ENCODE measurements at places on chromosomes 3 and 15. TPM values are rescaled to one million over a fixed set of nuclear protein-coding genes. Genes with fewer than 3 reads are reported as not detected.
A peak's percentile ranks its signal among the peaks of the same experiment; 100 is the strongest.

Gene UBE2E2
- 40.6 TPM for total RNA-seq

Gene DUOXA2
- not detected for total RNA-seq

Gene ZDHHC23
- 1.6 TPM for total RNA-seq

Gene CCR2
- not detected for total RNA-seq

Gene WDR53
- total RNA-seq: 7.8 TPM

Gene SLC25A26
- total RNA-seq: 12.7 TPM

Gene TMC3
- not detected for total RNA-seq

Gene IDH3A
- total RNA-seq: 40.2 TPM

Gene ADAMTS7
- total RNA-seq: 181 TPM

Gene FHIT
- 15.2 TPM for total RNA-seq

Gene LRRC31
- not detected for total RNA-seq

DNA sequence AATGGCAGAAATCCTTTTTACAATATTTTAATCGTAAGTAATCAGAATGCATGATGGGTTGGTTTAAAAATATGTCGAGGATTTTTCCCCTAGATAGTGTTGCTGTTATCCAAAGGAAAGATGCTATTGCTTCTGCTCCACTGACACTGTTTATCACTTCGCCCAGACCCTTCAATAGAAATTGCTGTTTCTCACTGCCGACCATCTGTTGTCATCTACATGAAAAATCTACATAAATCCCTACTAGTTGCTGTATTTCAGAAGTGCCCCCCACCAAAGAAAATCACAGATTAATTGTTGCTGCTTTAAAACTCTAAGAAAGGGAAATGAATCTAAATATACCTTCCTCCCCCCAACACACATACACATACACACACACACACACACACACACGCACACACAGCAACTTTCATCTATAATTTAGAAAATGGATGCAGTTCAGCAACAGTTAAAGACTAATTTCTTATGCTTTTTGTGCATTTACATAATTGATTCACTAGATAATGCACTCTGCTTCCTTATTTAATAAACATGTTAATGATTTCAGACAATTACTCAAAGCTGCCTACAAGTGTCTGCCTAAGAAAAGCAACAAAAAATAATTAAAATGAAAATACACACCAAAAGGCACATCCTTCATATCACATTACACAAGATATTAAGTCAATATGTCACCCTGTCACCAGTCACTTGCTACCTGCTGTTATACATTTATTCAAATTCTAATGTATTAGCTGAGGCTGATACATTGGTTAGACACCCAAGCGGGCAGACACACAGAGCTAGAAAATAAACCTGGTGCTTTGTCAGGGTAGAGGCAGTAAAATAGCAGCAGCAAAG, 82.8 kb downstream of the RORA start:
- no peak for DNase-seq
- no peaks in the 10 kb centered on the region for H3K36me3 ChIP-seq
- H3K4me3 ChIP-seq: peak overlapping the region; percentile 75
- peak overlapping the region; percentile 90 for H3K27ac ChIP-seq
- H3K4me1 ChIP-seq: peaks cover 35% of the 10 kb centered on the region
- peaks cover 4% of the 10 kb centered on the region for H3K27me3 ChIP-seq

- H3K27ac ChIP-seq: no peak overlapping the region
- no peak overlapping the region for H3K4me3 ChIP-seq
- no peaks in the 10 kb centered on the region for H3K36me3 ChIP-seq
- no peaks in the 10 kb centered on the region for H3K27me3 ChIP-seq
Measured at GRCh38 chr15:35302334-35302733, 217.2 kb upstream of the NANOGP8 start.

GRCh38 chr15:63615935-63616334, 18.7 kb downstream of the FBXL22 start:
- peaks cover 11% of the 10 kb centered on the region for H3K36me3 ChIP-seq
- peaks cover 17% of the 10 kb centered on the region for H3K4me1 ChIP-seq
- no peak overlapping the region for H3K4me3 ChIP-seq
- H3K27me3 ChIP-seq: peaks cover 2% of the 10 kb centered on the region

DNA sequence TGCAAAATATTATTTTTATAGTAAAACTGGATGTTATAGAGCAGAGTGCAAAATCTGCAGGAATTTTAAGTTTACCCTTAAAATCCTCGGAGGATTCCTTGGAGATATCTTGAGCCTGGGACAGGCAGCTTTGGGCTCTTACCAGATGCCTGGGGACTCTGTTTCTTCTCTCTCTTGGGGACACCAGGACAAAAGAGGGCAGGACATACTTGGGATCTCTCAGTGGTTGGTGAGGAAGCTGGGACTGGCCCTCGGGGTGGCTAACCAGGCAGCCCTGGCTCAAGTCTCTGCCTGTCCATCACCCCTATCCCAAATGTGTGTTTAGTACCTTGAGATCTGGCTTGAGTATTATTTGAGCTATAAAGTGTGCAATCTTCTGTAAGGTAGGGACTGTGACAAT, 38.6 kb downstream of the TKT start:
- no peaks in the 10 kb centered on the region for H3K36me3 ChIP-seq
- DNase-seq: no peak
- H3K27me3 ChIP-seq: no peaks in the 10 kb centered on the region

GRCh38 chr3:54321520-54321919, 199.2 kb downstream of the CACNA2D3 start:
- DNase-seq: no peak
- no peak overlapping the region for H3K4me3 ChIP-seq
- H3K4me1 ChIP-seq: peaks cover 7% of the 10 kb centered on the region
- no peak overlapping the region for H3K27ac ChIP-seq

DNA sequence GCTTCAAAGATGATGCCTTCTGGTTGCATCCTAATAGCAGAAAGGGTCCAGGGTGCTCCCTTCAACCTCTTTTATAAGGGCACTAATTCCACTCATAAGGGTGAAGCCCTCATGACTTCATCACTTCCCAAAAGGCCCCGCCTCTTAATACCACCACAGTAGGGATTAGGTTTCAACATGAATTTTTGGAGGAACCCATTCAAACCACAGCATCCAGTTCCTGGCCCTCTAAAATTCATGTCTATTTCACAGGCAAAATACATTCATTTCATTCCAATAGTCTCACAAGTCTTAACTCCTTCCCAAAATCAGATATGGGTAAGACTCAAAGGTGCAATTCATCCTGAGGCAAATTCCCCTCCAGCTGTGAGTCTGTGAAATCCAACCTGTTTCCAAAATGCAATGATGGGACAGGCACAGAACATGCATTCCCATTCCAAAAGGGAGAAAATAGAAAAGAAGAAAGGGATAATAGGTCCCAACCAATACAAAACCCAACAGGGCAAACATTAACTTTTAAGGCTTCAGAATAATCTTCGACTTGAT, 124.0 kb downstream of the ATP1B3 start:
- H3K27me3 ChIP-seq: no peaks in the 10 kb centered on the region
- H3K4me3 ChIP-seq: no peak overlapping the region
- no peak overlapping the region for H3K27ac ChIP-seq
- H3K36me3 ChIP-seq: no peaks in the 10 kb centered on the region

DNA sequence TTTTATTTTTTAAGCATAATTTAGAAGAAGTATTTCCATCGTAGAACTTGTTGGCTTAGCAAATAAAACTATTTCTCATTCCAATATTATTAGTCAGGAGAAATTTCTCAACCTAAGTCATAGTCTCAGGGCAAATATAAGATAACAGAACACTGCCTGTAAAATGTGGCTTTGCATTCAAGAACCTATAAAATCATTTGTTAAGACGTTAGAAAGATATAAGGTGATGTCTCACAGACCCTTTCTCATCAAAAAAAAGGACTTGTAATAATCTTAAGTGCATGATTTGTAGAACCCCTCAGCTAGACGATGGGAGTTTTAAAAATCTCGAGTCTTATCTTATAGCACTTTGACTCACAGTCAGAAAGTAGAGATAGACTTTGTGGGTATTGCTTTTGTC, 314.7 kb upstream of the CFAP20DC start:
- H3K4me3 ChIP-seq: no peak overlapping the region
- H3K27ac ChIP-seq: no peak overlapping the region
- H3K36me3 ChIP-seq: peaks cover 6% of the 10 kb centered on the region
- DNase-seq: no peak
- H3K4me1 ChIP-seq: peaks cover 7% of the 10 kb centered on the region

GRCh38 chr15:50055750-50056157, 63.3 kb downstream of the ATP8B4 start:
- no peak overlapping the region for H3K27ac ChIP-seq
- DNase-seq: no peak
- H3K27me3 ChIP-seq: no peaks in the 10 kb centered on the region
- no peaks in the 10 kb centered on the region for H3K4me1 ChIP-seq
- H3K4me3 ChIP-seq: no peak overlapping the region

- no peak overlapping the region for H3K4me3 ChIP-seq
- H3K36me3 ChIP-seq: peaks cover 1% of the 10 kb centered on the region
- H3K4me1 ChIP-seq: no peaks in the 10 kb centered on the region
- no peak for DNase-seq
- H3K27ac ChIP-seq: no peak overlapping the region
Measured at GRCh38 chr15:49199666-49200065, 29.6 kb downstream of the GALK2 start.

- DNase-seq: no peak
- H3K4me1 ChIP-seq: peaks cover 14% of the 10 kb centered on the region
- H3K36me3 ChIP-seq: no peaks in the 10 kb centered on the region
- no peaks in the 10 kb centered on the region for H3K27me3 ChIP-seq
- peak overlapping the region; percentile 30 for H3K4me3 ChIP-seq
Measured at GRCh38 chr3:167742338-167742737, 6.8 kb downstream of the SERPINI1 start.

DNA sequence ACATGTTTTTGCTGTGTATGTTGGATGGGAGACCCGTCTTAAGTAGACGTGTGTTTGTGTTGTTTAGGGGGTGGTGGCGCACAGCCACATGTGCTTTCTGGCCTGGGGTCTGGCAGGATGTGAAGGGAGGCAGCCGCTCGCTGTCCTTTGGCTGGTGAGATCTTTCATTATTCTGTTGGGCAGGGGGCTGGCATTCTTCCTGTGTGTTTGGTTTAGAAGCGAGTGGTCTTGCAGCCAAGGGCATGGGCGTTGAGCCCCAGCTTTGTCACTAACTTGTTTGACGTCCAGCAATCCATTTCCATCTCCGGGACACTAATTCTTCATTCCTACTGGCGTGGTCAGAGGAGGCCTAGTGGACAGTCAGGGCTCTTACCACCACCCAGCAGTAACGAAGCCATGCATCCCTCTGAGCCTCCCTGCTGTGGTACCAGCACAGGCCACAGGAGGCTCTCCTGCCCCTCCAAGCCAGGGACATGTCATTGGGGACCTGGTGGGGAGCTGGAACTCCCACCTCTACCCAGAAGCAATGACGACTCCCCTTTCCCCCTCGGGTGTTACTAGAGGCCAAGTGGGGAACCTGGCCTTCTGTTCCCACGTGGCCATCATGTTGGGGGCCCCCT, 10.7 kb downstream of the THSD4 start:
- H3K4me1 ChIP-seq: peaks cover 3% of the 10 kb centered on the region
- no peaks in the 10 kb centered on the region for H3K36me3 ChIP-seq
- peak; percentile 40 for DNase-seq
- no peak overlapping the region for H3K27ac ChIP-seq

DNA sequence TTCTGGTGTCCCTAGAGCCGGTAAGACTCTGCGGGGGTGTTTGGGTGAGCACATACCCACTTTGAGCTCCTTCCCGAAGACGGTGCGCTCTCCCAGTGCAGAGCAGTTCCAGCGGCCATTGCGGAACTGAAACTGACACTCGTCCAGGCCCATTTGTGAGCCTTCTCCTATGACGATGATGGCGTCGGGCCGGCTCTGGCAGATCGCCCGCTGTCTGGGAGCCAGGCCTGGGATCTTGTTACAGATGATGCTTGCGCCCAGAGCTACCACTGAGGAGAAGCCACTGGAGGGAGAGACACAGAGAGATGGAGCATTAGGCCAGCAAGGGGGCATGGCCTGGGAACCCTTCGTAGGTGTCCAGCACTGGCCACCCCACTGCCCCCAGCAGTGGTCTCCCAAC, 5.0 kb downstream of the WNT7A start:
- H3K4me1 ChIP-seq: no peaks in the 10 kb centered on the region
- peaks cover 28% of the 10 kb centered on the region for H3K27me3 ChIP-seq
- peak; percentile 13 for DNase-seq
- H3K36me3 ChIP-seq: peaks cover 13% of the 10 kb centered on the region
- H3K27ac ChIP-seq: no peak overlapping the region

GRCh38 chr3:156687023-156687422, 12.6 kb downstream of the TIPARP start:
- H3K4me3 ChIP-seq: no peak overlapping the region
- H3K27me3 ChIP-seq: no peaks in the 10 kb centered on the region
- no peak for DNase-seq
- no peaks in the 10 kb centered on the region for H3K36me3 ChIP-seq
- H3K27ac ChIP-seq: no peak overlapping the region

DNA sequence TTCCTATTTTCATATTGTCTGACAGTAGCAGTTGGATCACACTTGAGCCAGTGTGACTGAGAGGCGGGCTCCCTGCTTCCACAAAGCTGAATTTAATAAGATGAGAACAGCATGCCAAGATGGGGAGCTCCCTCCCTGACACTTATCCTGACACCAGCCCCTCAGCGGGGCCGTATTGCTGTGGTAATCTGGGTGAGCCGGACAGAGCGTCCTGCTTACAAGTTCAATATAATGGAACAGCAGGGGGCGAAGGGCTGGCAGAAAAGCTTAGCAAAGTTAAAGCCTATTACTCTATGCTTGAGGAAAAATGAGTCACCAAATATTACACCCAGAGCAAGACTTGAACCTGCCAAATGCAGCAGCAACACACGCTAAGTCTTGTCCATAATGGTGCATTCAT, 163.8 kb upstream of the CMC1 start:
- no peak overlapping the region for H3K4me3 ChIP-seq
- no peaks in the 10 kb centered on the region for H3K27me3 ChIP-seq
- no peak overlapping the region for H3K27ac ChIP-seq
- H3K4me1 ChIP-seq: no peaks in the 10 kb centered on the region
- H3K36me3 ChIP-seq: no peaks in the 10 kb centered on the region
- DNase-seq: no peak

DNA sequence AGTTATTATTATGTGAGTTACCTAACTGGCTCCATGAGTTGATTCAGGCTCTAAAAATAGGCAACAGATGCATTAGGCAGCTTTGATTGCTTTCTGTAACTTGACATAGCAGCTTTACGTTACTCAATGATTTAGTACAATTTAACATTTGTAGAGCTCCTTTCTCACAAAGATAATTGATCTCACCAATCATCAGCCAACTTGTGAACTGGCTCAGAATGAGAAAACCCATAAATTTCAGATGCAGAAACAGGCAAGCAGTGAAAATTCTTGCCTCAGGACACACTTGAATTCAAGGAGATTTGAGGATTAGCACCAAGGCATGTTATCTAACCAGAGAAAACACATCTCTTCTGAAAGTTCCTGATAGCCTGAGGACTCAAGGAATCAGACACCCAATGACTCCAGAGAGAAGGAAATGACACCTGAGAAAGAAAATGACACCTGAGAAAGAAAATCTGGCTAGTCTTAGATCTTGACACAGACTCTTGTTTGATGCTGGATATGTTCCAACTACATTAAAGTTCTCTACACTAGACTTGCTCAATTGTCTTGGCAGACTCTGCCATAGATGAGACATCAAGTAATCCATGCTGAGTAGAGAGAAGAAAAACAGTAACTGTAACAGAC, 315.1 kb upstream of the CBLB start:
- no peak for DNase-seq
- H3K4me3 ChIP-seq: no peak overlapping the region
- H3K36me3 ChIP-seq: no peaks in the 10 kb centered on the region
- no peak overlapping the region for H3K27ac ChIP-seq
- no peaks in the 10 kb centered on the region for H3K4me1 ChIP-seq
- H3K27me3 ChIP-seq: no peaks in the 10 kb centered on the region

Data from glutamatergic neuron (in vitro differentiated cells).